ENCODE measurements at places on chromosomes 4 and X.

GRCh38 chrX:124393238-124393637 lies 46.9 kb downstream of the SH2D1A start:
- H3K4me3 ChIP-seq: no peak overlapping the region
- H3K36me3 ChIP-seq: no peaks in the 10 kb centered on the region
- H3K27ac ChIP-seq: no peak overlapping the region
- H3K4me1 ChIP-seq: no peaks in the 10 kb centered on the region
- peaks cover under 1% of the 10 kb centered on the region for H3K27me3 ChIP-seq

- peak overlapping the region; percentile 71 for H3K27ac ChIP-seq
- no peak overlapping the region for H3K4me3 ChIP-seq
- H3K4me1 ChIP-seq: peaks cover 51% of the 10 kb centered on the region
- DNase-seq: peak; percentile 80
- peaks cover 17% of the 10 kb centered on the region for H3K36me3 ChIP-seq
Observed at GRCh38 chr4:184383497-184384055, 90.8 kb downstream of the IRF2 start.

GRCh38 chrX:16547644-16548043 lies 102.3 kb upstream of the S100G start:
- H3K4me1 ChIP-seq: no peaks in the 10 kb centered on the region
- H3K36me3 ChIP-seq: no peaks in the 10 kb centered on the region
- H3K27me3 ChIP-seq: peaks cover 24% of the 10 kb centered on the region
- H3K4me3 ChIP-seq: no peak overlapping the region
- DNase-seq: no peak

- no peaks in the 10 kb centered on the region for H3K36me3 ChIP-seq
- peak; percentile 84 for DNase-seq
- peak overlapping the region; percentile 86 for H3K27ac ChIP-seq
- H3K4me3 ChIP-seq: no peak overlapping the region
- H3K4me1 ChIP-seq: peaks cover 12% of the 10 kb centered on the region
- H3K27me3 ChIP-seq: no peaks in the 10 kb centered on the region
Observed at GRCh38 chrX:65601530-65602220, 65.8 kb upstream of the MSN start.

DNA sequence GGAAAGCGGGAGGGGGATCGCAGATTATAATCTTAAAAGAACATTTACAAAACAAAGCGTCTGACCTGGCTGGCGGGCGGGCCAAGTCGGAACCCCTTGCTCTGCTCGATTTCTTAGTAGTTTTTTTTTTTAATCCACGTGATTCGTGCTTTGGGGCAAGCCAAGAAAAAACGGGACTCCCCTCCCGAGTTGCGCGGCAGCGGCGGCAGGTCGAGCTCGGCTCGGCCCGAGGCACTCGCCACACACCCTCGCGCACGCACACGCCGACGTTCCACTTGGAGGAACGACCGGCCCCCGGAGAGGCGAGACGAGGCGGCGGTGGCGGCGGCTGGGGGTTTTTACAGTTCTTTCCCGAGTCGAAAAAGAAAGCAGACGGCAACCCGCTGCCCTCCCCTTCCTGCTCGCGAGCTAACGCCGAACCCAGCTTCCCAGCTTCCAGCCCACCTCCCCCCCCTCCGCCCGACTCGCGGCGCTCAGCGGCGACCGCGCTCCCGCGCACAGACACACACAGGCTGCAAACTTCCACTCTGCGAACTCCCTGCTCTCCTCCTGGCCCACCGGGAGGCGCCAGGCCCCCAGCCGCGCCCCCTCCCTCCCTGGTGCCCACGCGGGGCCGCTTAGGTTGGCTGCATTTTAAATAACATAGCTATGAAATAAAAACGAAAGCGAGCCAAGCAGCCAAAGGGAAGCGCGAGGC lies 1.2 kb downstream of the BCOR start:
- peak overlapping the region; percentile 72 for H3K27ac ChIP-seq
- H3K27me3 ChIP-seq: peaks cover 76% of the 10 kb centered on the region
- peak overlapping the region; percentile 69 for H3K4me3 ChIP-seq
- peak; percentile 61 for DNase-seq
- H3K4me1 ChIP-seq: peaks cover 36% of the 10 kb centered on the region

- H3K27ac ChIP-seq: no peak overlapping the region
- H3K36me3 ChIP-seq: peaks cover 90% of the 10 kb centered on the region
- H3K4me3 ChIP-seq: no peak overlapping the region
- peaks cover 27% of the 10 kb centered on the region for H3K4me1 ChIP-seq
- no peak for DNase-seq
- no peaks in the 10 kb centered on the region for H3K27me3 ChIP-seq
Observed at GRCh38 chr4:2831611-2832308, 11.9 kb upstream of the ADD1 start.

DNA sequence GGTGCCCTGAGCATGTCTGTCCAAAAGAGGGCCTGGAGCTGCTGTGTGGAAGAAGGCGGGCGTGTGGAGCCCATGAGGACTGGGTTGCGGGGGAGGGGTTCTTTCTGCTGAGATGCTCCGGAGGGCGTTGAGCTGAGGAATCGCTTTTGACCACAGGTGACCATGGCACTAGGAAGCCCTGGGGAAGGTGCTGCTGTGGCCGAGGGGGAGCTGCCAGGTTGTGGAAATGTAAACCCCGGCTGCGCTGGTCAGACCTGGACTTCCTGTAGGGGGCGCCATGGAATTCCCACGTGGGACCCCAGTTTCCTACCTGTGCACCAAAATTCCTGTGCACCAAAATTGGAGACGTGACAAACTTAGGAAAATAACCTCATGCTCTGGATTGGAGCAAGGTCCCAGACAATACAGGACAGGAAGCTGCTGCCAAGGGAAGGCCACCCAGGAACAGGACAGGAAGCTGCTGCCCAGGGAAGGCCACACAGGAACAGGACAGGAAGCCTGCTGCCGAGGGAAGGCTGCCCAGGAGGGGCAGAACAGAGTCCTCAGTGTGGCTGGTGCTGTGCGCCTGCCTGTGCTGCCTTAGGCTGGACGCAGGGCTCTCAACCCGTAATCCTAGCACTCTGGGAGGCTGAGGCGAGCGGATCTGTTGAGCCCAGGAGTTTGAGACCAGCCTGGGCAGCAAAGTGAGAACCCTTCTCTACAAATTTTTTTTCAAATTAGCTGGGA lies 28.4 kb upstream of the UVSSA start:
- DNase-seq: no peak
- H3K4me1 ChIP-seq: no peaks in the 10 kb centered on the region
- H3K27ac ChIP-seq: no peak overlapping the region
- H3K27me3 ChIP-seq: no peaks in the 10 kb centered on the region
- no peak overlapping the region for H3K4me3 ChIP-seq

DNA sequence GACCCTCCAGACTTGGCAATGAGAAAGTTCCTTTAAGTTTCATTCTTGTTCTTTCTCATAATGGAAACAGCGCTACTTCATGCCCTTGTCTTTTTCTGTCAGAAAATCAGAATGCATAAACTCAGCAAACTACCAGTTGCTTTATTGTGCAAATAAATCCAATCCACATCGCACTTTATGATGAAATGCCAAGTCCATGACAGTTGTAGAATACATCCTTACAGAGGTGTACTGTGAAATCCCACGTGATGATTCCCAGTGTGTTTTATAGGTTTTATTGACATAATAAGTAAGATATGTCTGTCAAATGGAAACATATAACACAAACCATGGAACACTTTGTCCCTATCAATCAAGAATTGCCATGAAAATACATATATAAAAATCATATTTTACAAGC lies 295.0 kb downstream of the PCDH7 start:
- H3K27ac ChIP-seq: no peak overlapping the region
- DNase-seq: no peak
- no peaks in the 10 kb centered on the region for H3K4me1 ChIP-seq
- no peak overlapping the region for H3K4me3 ChIP-seq

GRCh38 chr4:177271091-177271490 lies 38.6 kb upstream of the NEIL3 start:
- H3K36me3 ChIP-seq: no peaks in the 10 kb centered on the region
- H3K27me3 ChIP-seq: no peaks in the 10 kb centered on the region
- H3K27ac ChIP-seq: no peak overlapping the region
- H3K4me3 ChIP-seq: no peak overlapping the region
- no peaks in the 10 kb centered on the region for H3K4me1 ChIP-seq

- H3K4me3 ChIP-seq: no peak overlapping the region
- no peaks in the 10 kb centered on the region for H3K36me3 ChIP-seq
- no peak for DNase-seq
- H3K27me3 ChIP-seq: peaks cover under 1% of the 10 kb centered on the region
- no peaks in the 10 kb centered on the region for H3K4me1 ChIP-seq
Observed at GRCh38 chrX:136911253-136911652, 30.7 kb upstream of the RBMX start.

- no peak overlapping the region for H3K4me3 ChIP-seq
- H3K27ac ChIP-seq: no peak overlapping the region
- no peaks in the 10 kb centered on the region for H3K36me3 ChIP-seq
- peaks cover 8% of the 10 kb centered on the region for H3K4me1 ChIP-seq
Observed at GRCh38 chr4:127149086-127149485, 483.7 kb upstream of the INTU start.

GRCh38 chr4:108592674-108592986 lies 27.7 kb upstream of the RPL34 start:
- DNase-seq: no peak
- H3K27ac ChIP-seq: no peak overlapping the region
- H3K4me1 ChIP-seq: no peaks in the 10 kb centered on the region

DNA sequence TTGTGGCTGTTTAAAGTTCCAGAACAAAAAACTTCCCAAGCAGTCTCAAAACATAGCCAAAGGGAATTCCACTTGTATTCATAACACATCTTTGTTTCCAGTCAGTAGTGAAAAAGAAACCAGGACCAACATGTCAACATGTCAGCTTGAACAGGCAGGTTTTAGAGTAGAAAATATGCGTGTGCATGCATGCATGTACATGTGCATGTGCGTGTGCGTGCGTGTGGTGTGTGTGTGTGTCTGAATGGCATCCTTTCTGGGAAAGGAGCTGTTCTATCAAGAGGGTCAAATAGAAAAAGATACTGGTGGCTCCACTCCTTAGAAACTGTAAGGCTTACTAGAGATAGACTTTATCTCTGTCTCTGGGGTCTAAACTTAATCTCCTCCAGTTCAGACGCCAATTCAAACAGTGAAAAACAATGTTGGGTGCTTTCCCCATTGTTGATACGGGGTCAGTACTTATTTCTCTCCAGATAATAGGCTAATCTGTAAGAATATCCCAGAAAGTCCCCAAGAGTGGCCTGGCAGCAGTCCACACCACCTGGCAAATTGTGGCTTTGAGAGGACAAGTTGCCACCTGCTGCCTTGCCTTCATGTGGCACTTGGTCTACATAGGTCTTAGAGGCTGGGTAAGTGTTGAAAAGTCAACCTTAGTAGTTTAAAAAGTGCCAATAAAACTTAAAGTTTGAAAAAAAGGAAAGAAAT lies 110.4 kb downstream of the SCD5 start:
- no peaks in the 10 kb centered on the region for H3K36me3 ChIP-seq
- H3K4me3 ChIP-seq: no peak overlapping the region
- no peaks in the 10 kb centered on the region for H3K4me1 ChIP-seq
- no peak for DNase-seq
- H3K27ac ChIP-seq: no peak overlapping the region

- H3K36me3 ChIP-seq: no peaks in the 10 kb centered on the region
- H3K4me1 ChIP-seq: peaks cover 3% of the 10 kb centered on the region
- H3K27me3 ChIP-seq: peaks cover 37% of the 10 kb centered on the region
- DNase-seq: no peak
Observed at GRCh38 chrX:43964936-43965335, 8.3 kb downstream of the NDP start.

- H3K27me3 ChIP-seq: peaks cover 30% of the 10 kb centered on the region
- no peak overlapping the region for H3K27ac ChIP-seq
- no peaks in the 10 kb centered on the region for H3K36me3 ChIP-seq
- DNase-seq: peak; percentile 64
- peaks cover 11% of the 10 kb centered on the region for H3K4me1 ChIP-seq
- no peak overlapping the region for H3K4me3 ChIP-seq
Observed at GRCh38 chrX:129759576-129760061, 20.1 kb upstream of the SASH3 start.

- H3K27ac ChIP-seq: no peak overlapping the region
- H3K27me3 ChIP-seq: peaks cover 49% of the 10 kb centered on the region
- DNase-seq: no peak
- no peaks in the 10 kb centered on the region for H3K36me3 ChIP-seq
Observed at GRCh38 chrX:69277369-69277990, 112.2 kb upstream of the PJA1 start.

- H3K27ac ChIP-seq: no peak overlapping the region
- H3K4me1 ChIP-seq: no peaks in the 10 kb centered on the region
- no peak for DNase-seq
- peaks cover 3% of the 10 kb centered on the region for H3K27me3 ChIP-seq
- no peak overlapping the region for H3K4me3 ChIP-seq
- H3K36me3 ChIP-seq: no peaks in the 10 kb centered on the region
Observed at GRCh38 chr4:10153161-10153560, 36.6 kb upstream of the WDR1 start.

- H3K4me1 ChIP-seq: no peaks in the 10 kb centered on the region
- DNase-seq: no peak
- no peak overlapping the region for H3K4me3 ChIP-seq
- no peaks in the 10 kb centered on the region for H3K36me3 ChIP-seq
- no peak overlapping the region for H3K27ac ChIP-seq
- peaks cover 3% of the 10 kb centered on the region for H3K27me3 ChIP-seq
Observed at GRCh38 chrX:108494406-108495090, 54.9 kb downstream of the COL4A5 start.

DNA sequence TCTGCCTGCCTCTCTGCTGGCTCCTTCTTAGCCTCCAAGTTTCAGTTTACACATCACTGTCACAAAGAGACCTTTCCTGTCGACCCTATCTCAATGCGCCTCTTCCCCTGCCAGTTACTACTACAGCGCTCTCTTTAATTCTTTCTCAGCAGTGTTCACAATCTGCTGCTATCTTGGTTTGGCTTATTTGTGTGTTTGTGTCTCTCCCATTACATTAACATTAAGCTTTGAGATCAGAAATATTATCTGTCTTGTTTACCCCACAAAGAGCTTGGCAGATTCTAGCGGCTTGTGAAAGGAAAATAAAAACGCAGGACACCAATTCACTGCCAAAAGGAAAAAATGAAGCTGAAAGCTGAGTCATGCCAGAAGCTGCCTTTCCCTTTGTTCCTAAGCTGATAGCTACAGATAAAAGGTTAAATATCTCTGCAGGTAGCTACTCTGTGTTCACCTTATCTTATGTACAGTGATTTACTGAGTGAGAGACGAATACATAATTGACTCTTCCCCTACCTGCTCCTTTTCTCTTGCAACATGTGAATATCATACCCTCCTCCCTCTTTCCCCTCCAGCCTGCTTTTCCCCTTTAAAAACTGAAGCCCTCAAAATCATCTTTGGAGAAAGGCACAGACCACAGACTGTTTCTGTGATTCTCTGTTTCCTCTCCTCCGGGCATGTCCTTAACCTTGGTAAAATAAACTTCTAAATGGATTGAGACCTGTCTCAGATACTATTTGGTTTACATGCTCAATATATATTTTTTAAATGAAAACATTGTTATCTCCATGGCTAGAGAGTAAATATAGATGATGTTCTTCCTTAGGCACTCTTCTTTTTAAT lies 19.3 kb upstream of the SLC9A7 start:
- H3K27me3 ChIP-seq: peaks cover 16% of the 10 kb centered on the region
- H3K4me1 ChIP-seq: no peaks in the 10 kb centered on the region
- H3K36me3 ChIP-seq: no peaks in the 10 kb centered on the region
- no peak overlapping the region for H3K4me3 ChIP-seq

DNA sequence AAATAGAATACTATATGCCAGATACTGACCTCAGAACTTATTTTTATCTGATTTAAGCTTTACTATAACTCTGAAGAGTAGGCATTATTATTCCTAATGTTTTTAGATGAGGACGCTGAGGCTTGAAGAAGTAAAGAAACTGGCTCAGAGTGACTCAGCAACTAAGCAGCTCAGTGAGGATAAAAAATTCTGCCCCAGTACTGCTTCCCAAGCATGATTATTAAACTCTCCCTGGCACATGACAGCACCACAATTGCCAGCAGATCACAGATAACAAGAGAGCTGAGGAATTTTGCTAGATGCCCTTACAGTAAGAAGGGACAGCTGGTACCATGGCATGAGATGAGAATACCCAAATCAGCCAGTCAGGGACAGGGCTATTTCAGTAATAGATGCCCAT lies 219.4 kb downstream of the NKX6-1 start:
- no peak for DNase-seq
- no peaks in the 10 kb centered on the region for H3K27me3 ChIP-seq
- no peaks in the 10 kb centered on the region for H3K36me3 ChIP-seq
- no peak overlapping the region for H3K27ac ChIP-seq
